ENCODE measurements at places on chromosomes 4 and X.

- no peak for DNase-seq
Observed at GRCh38 chr4:70151271-70151670, 2.8 kb upstream of the PRR27 start.

- DNase-seq = no peak
Observed at GRCh38 chr4:153260553-153261300, 56.5 kb downstream of the TRIM2 start.

DNA sequence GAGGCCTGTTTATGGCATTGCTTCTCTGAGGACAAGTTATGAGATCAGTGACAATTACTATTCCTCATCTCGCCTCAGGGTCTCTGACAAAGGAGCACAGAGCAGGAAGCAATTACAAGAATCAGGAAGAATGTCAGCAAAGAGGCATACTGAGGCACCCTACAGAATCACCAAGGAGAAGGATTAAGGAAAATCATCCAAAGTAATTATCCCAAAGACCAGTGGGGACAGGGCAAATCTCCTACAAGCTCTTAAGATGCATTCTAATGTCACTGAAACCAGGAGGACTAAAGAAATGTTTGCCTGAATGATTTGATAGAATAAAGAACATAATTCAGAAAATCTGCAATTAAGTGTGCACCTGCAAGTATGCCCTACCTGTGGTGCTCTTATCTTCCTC is 206.2 kb downstream of the RCHY1 start:
- DNase-seq = no peak

GRCh38 chr4:79598214-79598613 is 190.2 kb upstream of the GK2 start:
- DNase-seq = no peak

- DNase-seq = no peak
Observed at GRCh38 chr4:120447774-120448173, 381.1 kb upstream of the MAD2L1 start.

GRCh38 chr4:6524436-6524835 is 50.6 kb upstream of the MAN2B2 start:
- DNase-seq = no peak

- DNase-seq = no peak
Observed at GRCh38 chrX:323721-324628, 5.4 kb upstream of the GTPBP6 start.

DNA sequence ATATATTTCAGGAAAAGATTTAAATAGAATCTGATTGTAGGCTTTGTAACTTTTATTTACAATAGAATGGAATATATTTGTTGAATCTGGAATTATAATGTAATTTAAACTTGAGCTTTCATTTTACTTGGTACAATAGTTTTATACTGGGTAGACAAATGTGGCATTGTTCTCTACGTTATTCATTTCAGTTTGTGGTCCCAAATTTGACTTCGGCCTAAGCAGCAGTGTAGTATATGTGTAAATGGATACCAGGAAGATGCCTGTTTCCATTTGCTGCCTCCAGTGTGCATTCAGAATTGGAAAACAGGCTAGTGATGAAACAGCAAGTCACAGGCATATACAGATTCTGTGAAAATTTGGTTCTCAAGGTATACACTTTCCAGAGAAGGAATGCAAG is 77.8 kb downstream of the CLDN22 start:
- DNase-seq = no peak

DNA sequence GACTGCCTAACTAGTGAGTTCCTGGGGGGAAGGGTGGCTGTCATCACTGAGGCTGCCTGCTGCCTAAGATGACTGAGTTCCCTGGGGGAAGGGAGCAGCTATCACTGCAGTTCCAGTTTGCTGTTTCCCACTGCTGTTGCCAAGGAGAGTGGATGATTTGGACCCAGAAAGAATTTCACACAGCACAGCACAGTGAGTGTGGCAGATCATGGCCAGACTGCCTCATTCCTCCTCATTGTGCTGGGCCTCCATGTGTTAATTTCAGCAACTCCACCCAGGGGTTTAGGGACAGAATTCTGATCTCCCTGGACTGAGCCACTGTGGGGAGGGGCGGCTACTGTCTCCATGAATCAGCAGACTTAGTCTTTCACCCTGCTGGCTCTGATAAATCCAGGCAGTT is 125.0 kb downstream of the TEX13C start:
- no peak for DNase-seq

- no peak for DNase-seq
Observed at GRCh38 chr4:40333921-40334352, 1.2 kb upstream of the CHRNA9 start.
